ENCODE measurements at places on chromosomes 6 and 20.

GRCh38 chr6:107576852-107577251 is 86.9 kb downstream of the SOBP start:
- DNase-seq = no peak

- DNase-seq = no peak
Measured at GRCh38 chr20:15593081-15593480, 980.2 kb downstream of the KIF16B start.

DNA sequence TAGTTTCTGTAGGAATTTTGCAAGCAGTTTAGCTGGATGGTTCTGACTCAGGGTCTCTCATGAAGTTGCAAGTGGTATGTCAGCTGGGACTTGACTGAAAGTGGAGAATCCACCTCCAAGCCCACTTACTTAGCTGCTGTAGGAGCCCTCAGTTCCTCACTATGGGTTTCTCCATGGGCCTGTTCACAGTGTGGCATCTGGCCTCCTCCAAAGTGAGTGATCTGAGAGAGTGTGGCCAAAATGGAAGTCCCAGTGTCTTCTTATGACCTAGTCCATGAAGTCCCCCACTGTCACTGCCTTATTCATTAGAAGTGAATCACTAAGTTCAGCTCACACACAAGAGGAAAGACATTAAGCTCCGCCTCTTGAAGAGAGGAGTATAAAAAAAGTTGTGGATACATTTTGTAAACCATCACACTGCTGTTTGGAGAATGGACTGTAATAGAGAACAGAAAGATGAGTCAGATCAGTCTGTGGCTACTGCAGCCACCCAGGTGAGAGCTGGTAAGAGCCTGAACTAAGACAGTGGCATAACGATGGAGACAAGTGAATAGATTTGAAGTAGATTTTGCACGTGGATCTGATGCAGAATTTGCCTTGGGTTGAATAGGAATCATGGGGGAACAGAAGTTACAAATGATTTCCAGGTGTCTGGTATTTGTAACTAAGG is 4.9 kb upstream of the NELFCD start:
- DNase-seq = no peak

- DNase-seq = no peak
Measured at GRCh38 chr6:127348028-127348661, 4.7 kb upstream of the ECHDC1 start.

- peak; percentile 16 for DNase-seq
Measured at GRCh38 chr6:39934131-39934757, at the start of gene MOCS1. TSS of gene MOCS1 (minus strand) at chr6:39934462. CDS start at chr6:39934417, 45 bp downstream.

GRCh38 chr20:59456342-59457279 is 147.7 kb upstream of the PHACTR3 start:
- DNase-seq = no peak

DNA sequence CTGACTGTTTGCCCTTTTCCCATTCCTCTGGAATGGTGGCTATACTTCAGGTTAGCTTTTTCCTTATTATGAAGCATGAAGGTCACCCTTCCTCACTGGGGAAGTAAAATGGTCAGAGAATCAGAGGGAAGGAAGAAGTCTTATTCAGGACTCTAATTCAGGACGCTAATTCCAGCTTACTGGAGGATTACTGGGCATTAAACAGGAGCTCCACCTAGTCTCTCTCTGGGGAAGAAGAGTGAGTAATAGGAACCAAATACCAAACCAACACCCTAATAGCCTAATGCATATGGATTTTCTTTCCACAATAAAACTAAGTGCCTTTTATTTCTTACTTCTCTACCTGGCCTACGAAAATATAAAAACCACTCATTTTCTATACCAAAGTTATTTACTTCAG is 10.1 kb downstream of the CRISP1 start:
- no peak for DNase-seq

DNA sequence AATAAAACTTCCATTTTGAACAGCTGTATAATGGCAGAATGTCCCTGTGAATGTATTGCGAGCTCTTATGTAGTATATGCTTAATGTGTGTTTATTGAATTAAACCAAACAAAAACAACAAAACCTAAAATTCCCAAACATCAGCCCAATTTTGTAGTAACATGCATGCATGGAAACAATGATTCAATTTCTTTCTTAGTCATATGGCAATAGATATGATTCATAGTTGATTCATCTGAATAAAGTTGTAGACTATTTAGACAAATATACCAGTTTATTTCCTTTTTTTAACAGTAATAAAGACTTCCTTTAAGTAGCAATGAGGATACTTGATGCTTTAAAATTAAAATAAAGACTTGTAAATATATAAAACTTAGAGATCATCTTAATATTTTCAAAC is 670.6 kb downstream of the CD109 start:
- no peak for DNase-seq

Data from activated CD4-positive, alpha-beta T cell treated with anti-CD3 and anti-CD28 coated beads, Interleukin-2, amount 50 U/mL, for 1 hour (primary cell).